Upper lobe of left lung (tissue), 6 donors: ENCODE measurements at places on chromosomes 5 and 9.

GRCh38 chr5:109580225-109580624 lies 109.5 kb upstream of the MAN2A1 start:
- H3K4me3 ChIP-seq: no peak overlapping the region
- no peak for DNase-seq
- no peaks in the 10 kb centered on the region for H3K36me3 ChIP-seq
- H3K27me3 ChIP-seq: no peaks in the 10 kb centered on the region
- no peaks in the 10 kb centered on the region for H3K4me1 ChIP-seq

- no peak overlapping the region for H3K4me3 ChIP-seq
- H3K27me3 ChIP-seq: no peaks in the 10 kb centered on the region
These were observed 161.1 kb downstream of the EPB41L4A start for GRCh38 chr5:112257976-112258375.

DNA sequence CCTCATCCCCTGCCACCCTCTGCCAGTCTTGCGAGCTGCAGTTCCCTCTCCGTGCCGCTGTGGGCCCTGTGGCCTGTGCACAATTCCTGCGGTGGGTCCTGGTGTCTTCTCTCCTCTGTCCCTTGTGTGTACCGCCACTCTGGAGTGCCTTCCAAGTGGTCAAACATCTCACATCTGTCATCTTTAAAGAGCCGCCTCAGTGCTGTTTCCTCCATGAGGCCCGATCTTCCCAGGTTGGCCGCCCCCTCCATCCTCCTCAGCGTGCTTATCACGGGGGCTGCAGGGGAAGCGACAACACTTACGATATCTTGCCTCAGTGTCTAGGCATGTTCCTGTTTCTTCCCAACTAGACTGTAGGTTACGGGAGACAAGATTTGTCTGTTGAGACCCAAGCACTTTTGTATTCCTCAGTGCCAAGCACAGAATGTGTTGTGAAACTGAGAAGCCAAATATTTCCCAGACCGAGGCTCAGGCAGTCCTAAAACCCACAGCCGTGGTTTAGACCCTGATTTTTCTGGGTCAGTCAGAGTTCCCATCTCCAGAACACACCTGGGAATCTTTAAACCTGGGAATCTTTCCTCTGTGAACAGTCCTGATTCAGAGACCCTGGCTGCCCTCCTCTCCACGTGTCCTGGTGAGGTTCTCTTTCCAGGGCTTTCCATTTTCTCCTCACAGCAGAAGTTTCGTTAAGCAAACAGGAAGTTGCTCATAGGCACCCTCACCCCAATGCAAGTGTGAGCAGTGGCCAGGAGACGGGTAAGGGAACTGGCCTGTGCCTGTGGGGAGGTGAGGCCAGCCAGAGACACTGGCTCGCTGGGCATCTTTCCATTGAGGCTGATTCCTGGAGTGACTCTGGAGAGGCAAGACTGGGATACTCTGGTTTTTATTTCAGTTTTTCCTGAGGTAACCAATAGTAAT lies 28.8 kb downstream of the SLC46A2 start:
- H3K4me3 ChIP-seq: no peak overlapping the region
- H3K27me3 ChIP-seq: no peaks in the 10 kb centered on the region
- peaks cover 72% of the 10 kb centered on the region for H3K4me1 ChIP-seq
- peaks cover 7% of the 10 kb centered on the region for H3K36me3 ChIP-seq

DNA sequence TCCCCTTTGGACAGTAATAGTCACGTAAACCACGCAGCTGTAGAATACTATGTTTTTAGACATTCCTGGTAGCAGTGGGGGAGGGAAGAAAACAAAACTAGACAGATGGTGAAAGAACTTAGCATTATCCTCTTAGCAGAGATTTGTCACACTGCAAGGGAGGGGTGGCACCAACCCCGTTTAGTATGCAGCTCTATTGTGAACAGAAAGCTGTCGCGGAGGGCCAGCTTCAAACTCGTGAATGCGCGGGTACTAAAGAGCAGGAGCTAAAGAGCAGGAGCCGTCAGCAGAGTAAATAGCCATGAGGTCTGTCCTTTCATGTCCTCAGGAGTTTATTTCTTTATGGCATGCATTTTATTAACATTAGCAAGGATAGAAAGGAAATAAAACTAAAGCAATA lies 141.9 kb upstream of the SLC12A2 start:
- H3K36me3 ChIP-seq: no peaks in the 10 kb centered on the region
- H3K27ac ChIP-seq: no peak overlapping the region
- H3K27me3 ChIP-seq: no peaks in the 10 kb centered on the region
- H3K4me3 ChIP-seq: no peak overlapping the region
- DNase-seq: no peak

- no peaks in the 10 kb centered on the region for H3K27me3 ChIP-seq
- H3K36me3 ChIP-seq: no peaks in the 10 kb centered on the region
- H3K4me3 ChIP-seq: no peak overlapping the region
- DNase-seq: no peak
- H3K27ac ChIP-seq: no peak overlapping the region
These were observed 6.8 kb upstream of the RECK start for GRCh38 chr9:36029765-36030528.

DNA sequence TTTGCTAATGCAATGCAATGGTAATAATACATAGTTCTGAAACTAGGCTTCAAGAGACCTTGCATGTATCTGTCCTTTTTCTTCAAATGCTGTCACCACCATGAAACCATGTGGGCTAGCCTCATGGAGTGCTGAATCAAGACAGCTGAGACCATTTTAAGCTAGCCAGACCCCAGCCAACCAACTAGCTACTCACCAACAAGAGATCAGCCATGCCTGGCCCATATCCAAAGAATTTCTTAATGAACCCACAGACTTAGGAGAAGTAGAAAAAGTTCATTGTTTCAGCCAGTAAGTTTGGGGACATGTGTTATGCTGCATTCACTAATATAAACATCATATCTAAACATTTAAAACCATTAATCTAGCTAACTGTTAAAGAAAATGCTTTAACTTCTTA lies 139.8 kb upstream of the EDIL3 start:
- H3K4me3 ChIP-seq: no peak overlapping the region
- DNase-seq: no peak
- no peaks in the 10 kb centered on the region for H3K4me1 ChIP-seq
- no peaks in the 10 kb centered on the region for H3K27me3 ChIP-seq

- no peak for DNase-seq
- peaks cover 27% of the 10 kb centered on the region for H3K4me1 ChIP-seq
- no peak overlapping the region for H3K27ac ChIP-seq
- H3K36me3 ChIP-seq: no peaks in the 10 kb centered on the region
- no peak overlapping the region for H3K4me3 ChIP-seq
These were observed 507.9 kb downstream of the RASEF start for GRCh38 chr9:82555031-82555430.

DNA sequence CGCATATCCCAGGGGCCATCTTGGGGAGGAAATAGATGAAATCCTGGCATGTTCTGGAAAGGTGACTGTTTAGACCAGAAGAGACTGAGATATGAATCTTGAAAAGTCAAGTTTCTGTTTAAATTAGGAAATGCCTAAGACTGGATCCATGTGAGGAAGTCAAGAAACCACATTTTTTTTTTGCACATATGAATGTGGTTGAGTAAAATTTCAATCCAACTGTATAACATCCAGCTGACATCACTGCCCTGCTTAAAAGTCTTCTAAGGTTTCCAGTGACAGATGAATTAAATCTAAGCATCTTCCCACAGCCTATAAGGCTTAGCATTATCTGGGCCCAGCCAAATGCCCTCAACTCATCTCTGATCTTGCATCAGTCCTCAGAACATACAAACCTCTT lies 47.7 kb upstream of the TCERG1 start:
- no peak overlapping the region for H3K4me3 ChIP-seq
- no peak for DNase-seq
- H3K27me3 ChIP-seq: no peaks in the 10 kb centered on the region
- H3K36me3 ChIP-seq: no peaks in the 10 kb centered on the region
- H3K27ac ChIP-seq: no peak overlapping the region

GRCh38 chr5:147658293-147658932 lies 124.1 kb downstream of the JAKMIP2 start:
- H3K4me3 ChIP-seq: no peak overlapping the region
- no peaks in the 10 kb centered on the region for H3K4me1 ChIP-seq
- DNase-seq: no peak
- H3K36me3 ChIP-seq: no peaks in the 10 kb centered on the region
- H3K27ac ChIP-seq: no peak overlapping the region
- no peaks in the 10 kb centered on the region for H3K27me3 ChIP-seq

GRCh38 chr9:127555840-127556820 lies 55.9 kb upstream of the STXBP1 start:
- H3K4me1 ChIP-seq: peaks cover 79% of the 10 kb centered on the region
- H3K27ac ChIP-seq: peak overlapping the region; percentile 97
- DNase-seq: peak; percentile 93
- H3K36me3 ChIP-seq: peaks cover 7% of the 10 kb centered on the region
- H3K4me3 ChIP-seq: no peak overlapping the region

GRCh38 chr9:38318759-38319495 lies 73.6 kb upstream of the ALDH1B1 start:
- no peaks in the 10 kb centered on the region for H3K36me3 ChIP-seq
- no peaks in the 10 kb centered on the region for H3K27me3 ChIP-seq
- peak overlapping the region; percentile 11 for H3K4me3 ChIP-seq
- DNase-seq: peak; percentile 34
- no peak overlapping the region for H3K27ac ChIP-seq
- peaks cover 4% of the 10 kb centered on the region for H3K4me1 ChIP-seq

DNA sequence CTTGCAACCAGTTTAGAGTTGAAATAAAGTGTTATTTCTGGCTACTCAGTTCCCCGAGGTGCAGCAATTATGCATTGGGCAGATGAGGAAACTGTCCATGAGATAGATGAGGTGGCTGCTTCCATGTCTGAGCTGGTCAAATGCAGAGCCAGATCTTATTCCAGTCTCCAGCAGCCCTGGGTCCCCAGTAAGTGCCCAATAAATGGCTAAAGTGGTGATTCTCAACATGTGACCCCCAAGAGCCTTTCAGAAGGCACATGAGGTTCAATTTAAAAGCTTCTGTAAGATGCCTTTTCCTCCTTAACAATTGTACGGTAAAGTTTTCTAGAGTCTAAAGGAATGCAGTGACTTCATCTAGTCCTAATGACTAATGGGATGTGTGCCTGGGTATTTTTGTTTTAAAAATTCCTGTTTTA lies 17.5 kb downstream of the ATOX1 start:
- peaks cover 14% of the 10 kb centered on the region for H3K4me1 ChIP-seq
- peak overlapping the region; percentile 53 for H3K27ac ChIP-seq
- DNase-seq: no peak

DNA sequence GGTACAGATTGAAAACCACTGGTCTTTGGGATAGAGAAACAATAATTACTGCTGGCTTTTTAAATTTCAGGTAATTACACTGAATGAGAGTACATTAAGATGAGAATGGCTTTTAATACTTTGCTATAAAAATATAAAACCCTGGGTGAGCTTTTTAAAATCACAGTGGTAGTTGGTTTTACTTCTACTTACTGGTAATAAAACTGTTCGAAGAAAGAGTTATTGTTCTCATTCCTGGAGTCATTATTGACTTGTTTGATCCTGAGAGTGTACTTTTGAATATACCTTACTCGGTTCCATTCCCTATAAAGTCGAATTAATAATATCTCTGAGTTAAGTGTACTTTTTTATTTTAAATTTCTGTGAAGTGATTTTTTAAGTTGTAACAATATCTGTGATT lies 21.5 kb downstream of the MELK start:
- H3K4me3 ChIP-seq: no peak overlapping the region
- H3K27me3 ChIP-seq: no peaks in the 10 kb centered on the region
- no peak for DNase-seq

DNA sequence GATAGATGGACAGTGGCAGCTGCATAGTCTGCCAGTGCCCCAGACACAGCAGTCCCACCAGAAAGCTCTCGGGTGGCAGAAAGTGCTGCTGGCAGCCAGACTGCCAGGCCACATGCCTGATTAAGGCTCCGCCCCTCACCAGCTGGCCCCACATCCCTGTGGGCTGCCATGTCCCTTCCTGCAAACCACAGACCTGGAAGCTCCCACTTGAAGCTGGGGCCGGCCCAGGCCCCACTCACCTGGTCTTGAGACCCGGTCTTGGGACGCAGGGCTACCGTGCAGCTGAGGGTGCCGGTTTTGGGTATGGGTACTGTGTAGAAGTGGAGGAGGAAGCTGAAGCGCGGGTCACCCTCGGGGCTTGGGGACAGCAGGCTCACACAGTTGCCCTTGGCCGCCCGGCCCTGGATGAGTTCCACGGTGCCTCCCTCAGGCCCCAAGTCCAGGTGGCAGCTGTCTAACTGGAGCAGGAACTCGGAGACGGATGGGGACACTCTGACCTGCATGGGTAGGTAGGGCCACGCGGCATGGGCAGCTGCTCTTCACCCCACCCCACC lies 15.3 kb downstream of the FPGS start:
- no peak for DNase-seq
- no peaks in the 10 kb centered on the region for H3K4me1 ChIP-seq
- no peaks in the 10 kb centered on the region for H3K27me3 ChIP-seq
- peaks cover 24% of the 10 kb centered on the region for H3K36me3 ChIP-seq

DNA sequence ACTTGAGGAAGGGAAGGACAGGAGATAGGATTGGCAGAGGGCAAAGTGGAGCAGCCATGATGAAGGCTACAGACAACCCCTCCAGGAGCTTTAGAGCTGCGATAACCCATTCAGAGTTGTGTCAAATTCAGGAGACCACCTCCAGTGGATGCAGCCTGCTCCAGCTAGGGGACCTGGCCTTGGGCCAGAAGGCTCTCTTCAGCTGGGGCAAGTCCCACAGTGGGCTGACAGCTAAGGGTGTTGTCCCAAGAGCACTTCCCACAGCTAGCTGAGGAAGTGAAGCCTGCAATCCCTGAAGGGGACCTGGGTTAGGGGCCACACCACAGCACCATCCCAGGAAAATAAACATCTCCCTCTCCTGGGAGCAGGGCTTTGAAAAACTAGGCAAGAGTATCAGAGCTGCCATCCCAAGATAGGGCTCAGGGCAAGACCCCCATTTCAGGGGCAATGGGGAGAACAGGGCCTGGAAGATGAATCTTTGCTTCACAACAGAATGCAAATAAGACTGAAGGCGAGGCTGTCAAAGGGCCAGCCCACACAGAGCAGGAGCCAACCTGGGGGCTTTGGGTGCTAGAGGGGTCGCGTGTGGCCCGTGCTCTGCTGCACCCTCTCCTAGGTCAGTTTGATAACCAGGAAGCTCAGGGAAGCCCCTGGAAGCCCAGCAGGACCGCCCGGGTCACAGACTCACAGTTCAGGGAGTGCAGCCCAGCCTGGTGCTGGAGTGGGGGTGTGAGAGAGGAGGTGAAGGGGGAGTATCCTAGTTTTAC lies 19.3 kb upstream of the DAPK1 start:
- H3K4me1 ChIP-seq: no peaks in the 10 kb centered on the region
- H3K27ac ChIP-seq: no peak overlapping the region
- H3K36me3 ChIP-seq: no peaks in the 10 kb centered on the region
- H3K4me3 ChIP-seq: no peak overlapping the region

- H3K4me1 ChIP-seq: no peaks in the 10 kb centered on the region
- H3K36me3 ChIP-seq: no peaks in the 10 kb centered on the region
- no peak overlapping the region for H3K27ac ChIP-seq
- H3K4me3 ChIP-seq: no peak overlapping the region
- DNase-seq: no peak
- no peaks in the 10 kb centered on the region for H3K27me3 ChIP-seq
These were observed 91.3 kb downstream of the COMMD10 start for GRCh38 chr5:116176121-116176520.
